ENCODE measurements at places on chromosomes 2 and 18. TPM values are rescaled to one million over a fixed set of nuclear protein-coding genes. Genes with fewer than 3 reads are reported as not detected.

HOXD9 gene
- 0.82 TPM for total RNA-seq

ASXL3 gene
- total RNA-seq, result not detected

CD8B2 gene
- total RNA-seq, result not detected

PROM2 gene
- total RNA-seq, result not detected

VIL1 gene
- total RNA-seq, result 0.27 TPM

LYPD6 gene
- 0.22 TPM for total RNA-seq

ASB18 gene
- total RNA-seq, result not detected

HOXD12 gene
- not detected for total RNA-seq

SLC19A3 gene
- 2.1 TPM for total RNA-seq

GNAL gene
- total RNA-seq, result 8.4 TPM

NXPH2 gene
- total RNA-seq, result not detected

MSGN1 gene
- not detected for total RNA-seq

NEMP2 gene
- 5.5 TPM for total RNA-seq

CENPO gene
- 48.4 TPM for total RNA-seq

OR6B2 gene
- not detected for total RNA-seq

KCNK3 gene
- 0.86 TPM for total RNA-seq

ALPG gene
- total RNA-seq, result 0.71 TPM

CYB5A gene
- 124 TPM for total RNA-seq

TEX44 gene
- not detected for total RNA-seq

SPP2 gene
- total RNA-seq, result not detected

MOGAT1 gene
- not detected for total RNA-seq

FSHR gene
- total RNA-seq, result not detected

CIB4 gene
- 0.42 TPM for total RNA-seq

VSNL1 gene
- not detected for total RNA-seq

CDK5R2 gene
- 8.8 TPM for total RNA-seq

GATA6 gene
- total RNA-seq, result 1.4 TPM

CYP26B1 gene
- 17.1 TPM for total RNA-seq

GALR1 gene
- not detected for total RNA-seq

FSIP2 gene
- not detected for total RNA-seq

SLC14A1 gene
- total RNA-seq, result not detected

TMEM17 gene
- total RNA-seq, result 4.8 TPM

RELCH gene
- total RNA-seq, result 16.8 TPM

CHST10 gene
- 16.3 TPM for total RNA-seq

SCTR gene
- total RNA-seq, result 0.15 TPM

SPATA3 gene
- total RNA-seq, result not detected
